AG04450 (cell line): ENCODE measurements at places on chromosomes 3 and 15.

- no peak for DNase-seq
Measured at GRCh38 chr15:38696109-38696727, 131.6 kb upstream of the RASGRP1 start.

DNA sequence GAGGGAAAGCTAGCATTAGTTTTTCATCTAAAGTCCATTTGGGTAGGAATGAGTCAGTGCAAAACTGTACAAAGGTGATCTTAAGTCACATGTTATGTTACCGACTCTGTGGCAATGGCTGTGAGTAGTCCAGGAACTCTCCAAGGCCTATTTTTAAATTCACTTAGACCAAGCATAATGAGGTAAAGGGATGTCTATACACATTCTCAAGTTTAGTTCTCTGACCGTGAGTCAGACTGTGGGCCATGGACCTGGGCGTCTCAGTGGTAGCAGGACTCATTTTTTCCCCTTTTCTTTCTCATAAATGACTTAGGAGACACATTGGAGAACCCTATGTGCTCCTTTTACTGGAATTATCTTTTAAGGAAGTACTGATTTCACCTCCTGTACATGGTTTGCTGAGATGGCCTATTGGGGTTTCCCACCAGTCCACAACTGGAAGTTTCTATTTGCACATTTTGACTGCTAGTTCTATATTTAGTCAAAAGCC lies 488.7 kb upstream of the TPRG1 start:
- peak; percentile 83 for DNase-seq

DNA sequence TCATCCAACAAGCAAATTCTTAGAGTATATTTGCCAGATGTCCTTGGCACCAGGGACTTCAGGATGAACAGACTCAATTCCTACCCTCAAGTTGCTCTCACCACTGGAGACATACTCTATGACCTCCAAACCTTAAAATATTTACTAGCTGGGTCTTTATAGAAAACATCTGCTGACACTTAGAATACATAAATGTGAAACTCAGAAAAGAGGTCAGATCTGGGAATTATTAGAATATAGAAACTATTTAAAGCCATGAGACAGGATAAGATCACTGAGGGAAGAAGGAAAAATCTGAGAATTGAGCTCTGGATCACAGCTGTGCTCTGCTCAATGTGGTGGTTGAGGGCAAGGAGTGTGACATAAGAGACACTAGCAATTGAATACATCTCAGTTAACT lies 695.4 kb upstream of the UBE2E2 start:
- no peak for DNase-seq

- no peak for DNase-seq
Measured at GRCh38 chr15:33742800-33743199, 225.5 kb upstream of the CHRM5 start.

DNA sequence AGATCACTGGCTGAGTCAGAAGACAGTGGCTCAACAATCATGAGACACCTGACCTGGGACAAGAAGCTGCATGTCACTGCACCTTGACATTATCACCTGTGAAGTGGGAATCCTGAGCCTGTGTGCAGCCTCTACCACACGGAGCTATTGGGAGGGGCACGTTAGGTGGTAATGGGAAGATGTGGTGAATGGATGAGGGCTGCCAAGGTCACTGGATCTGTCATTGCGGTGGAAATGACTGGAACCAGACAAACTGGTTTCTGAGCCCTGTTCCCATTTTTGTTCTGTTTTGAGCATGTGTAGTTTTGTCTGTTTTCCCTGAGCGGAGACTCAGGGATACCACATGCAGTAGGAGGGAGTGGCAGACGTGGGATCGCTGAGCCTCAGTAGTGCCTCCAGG lies 235.5 kb downstream of the OPA1 start:
- no peak for DNase-seq

DNA sequence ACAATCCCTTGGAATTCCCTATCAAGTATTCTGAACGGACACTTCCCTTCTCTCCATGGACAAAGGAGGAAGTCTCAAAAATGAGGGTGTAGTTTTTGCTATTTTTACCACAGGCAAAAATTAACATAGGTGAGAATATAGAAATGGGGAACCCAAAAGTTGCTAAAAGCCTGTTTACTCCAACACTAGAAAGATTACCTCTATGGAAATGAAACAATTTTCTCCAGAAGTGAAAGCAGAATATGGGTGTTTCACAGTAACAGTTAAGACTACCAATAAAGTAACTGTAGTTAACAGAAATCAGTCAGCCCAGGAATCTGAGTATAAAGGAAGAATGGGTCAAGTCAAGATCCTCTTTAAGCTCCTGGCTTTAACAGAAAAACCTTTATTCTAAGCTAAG lies 9.3 kb downstream of the TRA2B start:
- no peak for DNase-seq

- no peak for DNase-seq
Measured at GRCh38 chr3:46901591-46902187, 24.2 kb downstream of the PTH1R start.

DNA sequence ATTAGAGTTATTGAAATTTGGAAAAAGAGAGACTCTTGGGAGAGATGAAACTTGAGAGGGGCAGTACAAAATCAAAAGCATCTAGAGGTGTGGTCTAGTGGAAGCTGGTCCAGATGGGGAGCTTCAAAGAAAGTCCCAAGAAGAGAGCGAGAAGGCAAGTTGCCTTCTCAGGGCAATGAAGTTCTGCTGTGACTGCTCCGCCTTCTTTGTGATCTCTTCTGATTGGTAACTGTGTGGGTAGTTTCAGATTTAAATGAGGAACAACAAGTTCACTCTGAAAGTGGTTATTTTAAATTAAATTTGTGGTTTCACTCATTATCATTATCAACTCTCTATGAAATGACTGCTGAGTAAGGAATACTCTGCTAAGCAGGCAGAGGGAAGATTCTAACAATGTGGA lies 233.3 kb downstream of the NLGN1 start:
- no peak for DNase-seq

- DNase-seq: no peak
Measured at GRCh38 chr15:53224371-53224770, 434.2 kb upstream of the ONECUT1 start.

DNA sequence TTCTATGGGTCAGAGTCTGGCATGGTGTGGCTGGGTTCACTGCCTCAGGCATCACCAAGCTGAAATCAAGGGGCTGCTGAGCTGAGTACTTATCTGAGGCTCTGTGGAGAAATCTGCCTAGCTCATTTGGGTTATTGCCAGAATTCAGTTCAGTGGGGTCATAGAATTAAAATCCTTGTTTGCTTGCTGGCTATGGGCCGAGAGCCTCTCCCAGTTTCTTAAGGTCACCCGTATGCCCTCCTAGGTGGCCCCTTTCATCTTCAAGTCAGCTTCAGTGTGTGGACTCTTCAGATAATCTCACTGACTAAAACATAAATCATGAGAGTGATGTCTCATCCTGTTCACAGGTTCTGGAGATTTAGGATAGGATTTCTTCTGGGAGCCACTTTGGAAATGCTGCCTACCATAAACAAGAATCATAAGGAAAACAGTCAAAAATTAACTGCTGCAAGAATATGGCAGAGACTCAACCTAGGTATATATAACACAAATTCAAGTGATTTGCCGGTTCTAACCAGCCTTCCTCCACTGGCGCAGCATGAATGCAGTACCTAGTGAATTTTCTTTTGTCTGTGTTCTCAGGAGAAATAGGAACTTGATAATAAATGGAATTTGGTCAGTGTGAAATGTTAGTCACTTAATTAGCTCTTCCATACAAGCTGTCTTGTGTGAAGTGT lies 5.3 kb downstream of the CP start:
- DNase-seq: no peak

DNA sequence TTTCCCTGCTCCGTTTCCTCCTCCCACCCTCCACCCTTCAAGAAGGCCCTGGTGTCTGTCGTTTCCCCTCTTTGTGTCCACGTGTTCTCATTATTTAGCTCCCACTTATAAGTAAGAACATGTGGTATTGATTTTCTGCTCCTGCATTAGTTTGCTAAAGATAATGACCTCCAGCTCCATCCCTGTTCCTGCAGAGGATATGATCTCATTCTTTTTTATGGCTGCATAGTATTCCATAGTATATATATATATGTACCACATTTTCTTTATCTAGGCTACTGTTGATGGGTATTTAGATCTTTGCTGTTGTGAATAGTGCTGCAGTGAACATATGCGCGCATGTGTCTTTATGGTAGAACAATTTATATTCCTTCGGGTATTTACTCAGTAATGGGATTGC lies 4.8 kb downstream of the ST6GAL1 start:
- no peak for DNase-seq

GRCh38 chr3:127572186-127572585 lies 18.3 kb downstream of the TPRA1 start:
- no peak for DNase-seq

DNA sequence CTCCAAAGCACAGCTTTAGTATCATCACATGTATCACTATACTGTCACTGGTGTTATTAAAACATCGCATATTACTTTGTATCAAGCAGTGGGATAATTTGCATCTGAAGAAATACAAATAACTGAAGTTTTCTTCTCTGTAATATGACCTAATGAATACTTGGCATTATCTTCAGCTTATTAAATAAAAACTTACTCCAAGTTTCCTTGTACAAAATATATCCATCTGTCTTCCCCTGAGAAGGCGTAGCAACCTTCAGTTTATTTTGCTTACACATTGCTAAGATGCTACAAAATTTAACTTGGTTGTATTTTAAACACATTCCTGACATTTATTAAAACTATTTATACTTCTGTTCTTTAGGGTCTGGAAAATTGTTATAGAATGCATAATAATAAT lies 13.7 kb downstream of the FGF7 start:
- DNase-seq: no peak

DNA sequence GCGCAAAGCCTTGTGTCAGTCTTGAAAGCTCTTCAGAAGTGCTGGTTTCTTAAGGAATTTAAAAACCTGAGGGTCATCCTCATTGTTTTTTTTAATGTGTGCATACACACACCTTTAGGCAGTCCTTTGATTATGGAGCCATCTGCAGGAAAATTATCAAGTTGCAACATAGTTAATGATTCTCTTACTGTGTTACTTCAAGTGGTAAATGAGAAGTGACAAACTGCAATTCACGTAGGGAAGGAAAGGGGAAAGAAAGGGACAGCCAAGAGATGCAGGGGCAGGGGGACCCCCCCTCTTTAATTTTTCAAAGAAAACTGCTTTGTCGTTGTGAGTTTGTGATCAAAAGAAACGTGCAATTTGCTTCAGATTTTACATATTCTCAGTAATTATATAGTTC lies 162.4 kb upstream of the CGNL1 start:
- no peak for DNase-seq

DNA sequence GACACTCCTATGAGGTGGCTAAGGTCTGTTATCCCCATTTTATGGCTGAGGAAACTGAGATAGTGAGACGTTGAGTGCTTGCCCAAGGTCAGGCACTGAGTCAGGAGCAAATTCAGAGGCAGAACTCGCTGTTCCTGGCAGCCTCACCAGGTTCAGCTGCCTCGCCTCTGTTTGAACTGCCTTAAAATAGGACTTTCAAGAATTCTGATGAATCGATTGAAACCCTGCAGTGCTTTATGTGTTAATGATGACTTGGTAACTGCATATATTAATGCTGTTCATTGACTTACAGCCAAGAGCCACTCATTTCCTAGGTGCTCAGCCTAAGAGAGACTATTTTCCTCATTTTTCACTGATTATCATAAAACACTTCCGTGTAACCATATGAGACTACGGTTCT lies 79.5 kb upstream of the BHLHE40 start:
- DNase-seq: no peak

DNA sequence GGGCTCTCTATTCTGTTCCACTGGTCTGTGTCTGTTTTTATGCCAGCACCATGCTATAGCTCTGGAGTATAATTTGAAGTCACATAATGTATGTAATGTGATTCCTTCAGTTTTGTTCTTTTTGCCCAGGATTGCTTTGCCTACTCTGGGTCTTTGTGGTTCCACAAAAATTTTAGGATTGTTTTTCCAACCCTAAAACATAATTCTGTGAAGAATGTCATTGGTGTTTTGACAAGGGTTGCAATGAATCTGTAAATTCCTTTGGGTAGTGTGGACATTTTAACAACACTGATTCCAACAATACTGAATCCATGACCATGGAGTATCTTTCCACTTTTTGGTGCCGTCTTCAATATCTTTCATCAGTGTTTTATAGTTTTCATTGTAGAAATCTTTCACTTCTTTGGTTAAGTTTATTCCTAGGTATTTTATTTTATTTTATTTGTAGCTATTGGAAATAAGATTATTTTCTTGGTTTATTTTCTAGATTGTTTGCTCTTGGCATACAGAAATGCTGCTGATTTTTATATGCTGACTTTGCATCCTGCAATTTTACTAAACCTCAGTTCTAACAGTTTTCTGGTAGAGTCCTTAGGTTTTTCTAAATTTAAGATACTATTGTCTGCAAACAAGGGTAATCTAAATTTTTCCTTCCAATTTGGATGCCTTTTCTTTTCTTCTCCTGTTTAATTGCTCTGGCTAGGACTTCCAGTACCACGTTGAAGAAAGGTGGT lies 29.7 kb downstream of the TJP1 start:
- no peak for DNase-seq

- DNase-seq: no peak
Measured at GRCh38 chr3:113897373-113897777, 50.4 kb upstream of the ZDHHC23 start.

GRCh38 chr3:152267831-152268554 lies 736 bp upstream of the MBNL1 start:
- no peak for DNase-seq

GRCh38 chr3:134600206-134600605 lies 50.6 kb downstream of the KY start:
- no peak for DNase-seq

GRCh38 chr15:68211656-68212320 lies 6.7 kb upstream of the CALML4 start:
- no peak for DNase-seq

GRCh38 chr15:39454189-39454986 lies 126.5 kb upstream of the THBS1 start:
- DNase-seq: no peak

- no peak for DNase-seq
Measured at GRCh38 chr3:124315215-124316033, 323.5 kb upstream of the ROPN1 start.

DNA sequence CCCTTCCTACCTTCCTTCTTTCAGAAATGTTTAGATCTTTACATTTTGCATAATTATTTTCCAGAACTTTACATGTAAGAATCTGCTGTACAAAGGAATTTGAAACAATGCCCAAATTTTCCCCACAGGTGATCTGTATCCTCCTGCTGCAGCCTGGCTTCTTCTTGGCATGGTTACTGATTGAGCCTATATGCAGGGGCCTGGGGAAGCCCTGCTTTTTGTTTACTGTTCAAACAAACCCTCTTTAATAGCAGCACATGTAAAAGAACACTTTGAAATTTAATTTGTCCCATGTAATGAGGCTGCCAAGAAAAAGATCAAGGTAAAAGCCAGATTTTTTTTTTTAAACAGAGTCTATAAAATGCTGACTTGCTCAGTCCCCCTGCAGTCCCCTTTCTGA lies 432.2 kb downstream of the TUSC7 start:
- no peak for DNase-seq

DNA sequence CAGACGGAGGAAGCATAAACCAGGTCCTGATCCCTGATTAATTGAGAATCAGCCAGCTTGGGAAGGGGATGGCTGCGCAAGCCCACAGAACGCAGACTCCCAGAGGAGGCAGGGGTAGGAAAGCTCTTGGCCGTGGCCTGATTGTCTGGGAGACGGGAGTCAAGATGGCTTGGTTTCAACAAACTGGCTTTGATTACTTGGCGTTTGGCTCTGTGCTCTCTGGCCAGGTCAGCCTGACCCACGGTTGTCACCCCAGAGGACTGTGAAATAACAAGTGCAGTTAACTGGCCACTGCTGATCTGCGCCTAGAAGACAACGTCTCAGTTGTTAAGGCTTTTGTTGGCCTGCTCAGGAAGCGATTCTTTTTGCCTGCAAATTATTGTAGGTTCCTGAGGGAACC lies 387.0 kb upstream of the PROK2 start:
- no peak for DNase-seq
